ENCODE measurements at places on chromosomes 5 and 9.

- DNase-seq = no peak
These were observed 5.4 kb downstream of the SLC6A18 start for GRCh38 chr5:1230551-1230950.

DNA sequence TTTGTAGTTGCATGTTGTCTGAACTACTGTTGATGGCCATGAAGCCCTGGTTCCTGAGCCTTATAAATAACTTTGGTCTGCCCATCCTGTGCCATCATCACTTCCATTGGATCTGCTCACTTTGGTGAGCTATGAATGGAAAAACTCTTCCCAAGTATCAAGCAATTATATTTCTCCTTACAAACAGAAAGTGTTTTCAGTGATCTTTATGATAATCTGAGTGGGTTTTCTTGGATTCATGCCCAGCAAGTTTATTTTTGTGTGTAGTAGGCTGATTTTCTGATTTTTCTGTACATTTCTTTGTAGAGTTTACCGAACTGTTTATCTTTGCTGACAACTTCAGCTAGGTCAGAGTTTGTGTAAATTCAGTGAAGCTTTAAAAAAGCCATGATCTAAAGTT is 31.0 kb downstream of the CAMK4 start:
- DNase-seq = no peak

- no peak for DNase-seq
These were observed 47.3 kb upstream of the ANXA1 start for GRCh38 chr9:73104342-73104741.

DNA sequence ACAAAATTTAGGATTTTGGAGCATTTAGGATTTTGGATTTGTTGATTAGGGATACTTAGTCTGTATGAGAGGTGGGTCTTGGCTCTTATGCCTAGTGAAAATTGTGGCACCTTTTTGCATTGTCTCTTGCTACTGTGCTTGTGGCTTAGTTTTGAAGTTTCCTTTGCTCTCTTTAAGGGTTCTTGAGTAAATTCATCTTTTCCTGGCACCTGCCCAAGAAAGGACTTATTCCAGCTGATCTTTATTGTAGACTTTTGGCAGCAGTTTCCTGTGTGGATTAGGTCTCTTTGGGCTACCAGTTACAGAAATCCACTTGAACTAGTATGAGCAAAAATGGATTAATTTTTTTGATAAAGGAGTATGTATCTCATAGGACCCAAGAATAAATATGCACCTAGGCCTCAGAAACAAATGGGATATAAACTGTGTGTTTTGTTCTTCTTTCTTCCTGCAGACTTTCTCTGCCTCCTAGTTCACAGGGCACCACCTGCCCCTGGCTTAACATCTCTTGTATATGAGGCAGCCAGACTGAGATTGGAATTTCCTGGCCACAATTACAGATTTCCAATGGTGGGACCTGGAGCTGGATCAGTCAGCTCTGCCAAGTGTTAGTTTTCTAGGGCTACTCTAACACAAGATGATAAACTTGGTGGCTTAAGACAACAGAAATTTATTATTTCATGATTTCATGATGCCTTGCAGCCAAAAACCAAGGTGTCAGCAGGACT is 44.6 kb downstream of the FOCAD start:
- no peak for DNase-seq

DNA sequence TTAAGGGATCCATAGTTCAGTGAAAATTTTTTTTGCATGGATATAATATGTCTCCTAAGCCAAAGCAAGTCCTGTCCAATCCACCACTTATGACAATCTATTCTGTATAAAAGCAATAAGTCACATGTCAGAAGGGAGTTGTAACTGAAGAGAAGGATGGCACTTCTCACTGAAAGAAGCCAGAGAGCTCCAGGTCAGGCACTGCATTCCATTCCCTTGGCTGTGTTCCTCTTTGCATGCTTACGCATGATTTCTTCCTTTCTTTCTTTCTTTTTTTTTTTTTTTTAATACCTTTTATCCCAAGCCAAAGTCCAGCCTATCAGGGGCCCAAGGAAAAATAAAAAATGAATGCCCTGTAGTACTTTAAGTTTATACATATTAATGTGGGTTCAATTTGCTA is 39.8 kb downstream of the MAMDC2 start:
- no peak for DNase-seq

GRCh38 chr5:22614486-22615094 is 238.6 kb downstream of the CDH12 start:
- no peak for DNase-seq

GRCh38 chr5:74433255-74433895 is 207.2 kb downstream of the ENC1 start:
- DNase-seq = no peak

- DNase-seq = no peak
These were observed 80.1 kb downstream of the ITGA1 start for GRCh38 chr5:52867809-52868208.

GRCh38 chr5:128842241-128842640 is 123.0 kb upstream of the SLC27A6 start:
- DNase-seq = no peak

DNA sequence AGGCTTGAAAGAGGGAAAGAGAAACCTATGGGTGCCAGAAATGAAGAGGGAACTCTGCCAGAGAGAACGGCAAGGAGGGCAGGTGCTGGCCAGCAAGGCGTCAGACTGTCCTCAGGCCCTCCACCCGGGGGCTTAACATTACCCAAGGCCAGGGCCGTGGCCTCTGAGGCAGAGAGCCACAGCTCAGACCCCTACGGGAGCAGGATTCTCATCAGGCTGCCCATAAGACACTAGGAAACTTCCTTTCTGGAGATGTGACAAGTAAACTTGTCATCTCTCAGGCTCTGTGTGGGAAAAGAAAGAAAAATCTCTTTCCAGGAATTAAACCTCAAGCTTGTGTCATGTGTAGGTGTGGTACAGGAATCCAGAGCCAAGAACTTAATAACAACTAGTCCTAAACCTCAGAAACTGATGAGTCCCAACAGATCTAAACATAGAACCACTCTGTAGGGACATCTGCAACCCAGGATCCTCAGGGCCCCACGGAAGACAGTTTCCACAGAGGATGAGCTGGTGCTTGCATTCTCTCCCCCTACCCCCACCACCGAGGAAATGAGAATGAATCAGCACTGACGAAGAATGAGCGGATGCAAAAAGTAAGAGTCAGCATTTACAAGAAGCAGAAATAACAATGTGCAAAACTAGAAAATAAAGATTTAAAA is 74.3 kb downstream of the DCP2 start:
- DNase-seq = no peak

- no peak for DNase-seq
These were observed 5.6 kb downstream of the IRX1 start for GRCh38 chr5:3601061-3601710.

GRCh38 chr5:138339464-138339863 is 1.4 kb downstream of the FAM53C start:
- DNase-seq = no peak

- DNase-seq = no peak
These were observed 382 bp upstream of the CDKN2B start for GRCh38 chr9:22009506-22009867.

DNA sequence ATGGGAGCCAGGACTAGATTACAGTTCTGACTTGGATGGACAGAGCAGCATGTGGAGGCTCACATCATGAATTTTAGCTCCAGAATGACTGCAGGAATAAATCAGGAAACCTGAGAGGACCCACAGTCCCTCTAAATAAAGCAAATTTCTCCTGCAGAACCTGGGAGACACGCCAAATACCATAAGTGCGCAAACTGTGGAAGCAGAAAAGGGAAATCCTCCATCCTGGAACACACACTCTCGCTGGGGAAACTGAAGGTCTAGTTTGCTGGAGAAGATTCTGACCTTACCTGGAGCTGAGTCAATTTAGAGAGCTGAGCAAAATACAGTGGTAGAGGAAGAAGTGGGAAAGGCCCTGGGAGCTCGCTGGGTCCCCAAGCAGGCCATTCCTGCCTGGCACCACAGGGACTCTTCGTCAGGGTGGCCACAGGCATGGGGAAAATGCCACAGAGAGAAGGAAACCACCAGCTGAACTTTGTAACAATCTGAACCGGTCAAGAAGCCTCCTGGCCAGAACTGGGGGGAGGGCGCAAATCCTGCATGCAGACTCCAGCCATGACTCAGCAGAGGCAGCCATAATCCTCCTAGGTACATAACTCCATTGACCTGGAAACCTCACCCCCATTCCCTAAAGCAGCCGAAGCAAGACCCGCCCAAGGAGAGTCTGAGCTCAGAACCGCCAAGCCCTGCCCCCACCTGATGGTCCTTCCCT is 390.9 kb downstream of the LRRC70 start:
- no peak for DNase-seq

DNA sequence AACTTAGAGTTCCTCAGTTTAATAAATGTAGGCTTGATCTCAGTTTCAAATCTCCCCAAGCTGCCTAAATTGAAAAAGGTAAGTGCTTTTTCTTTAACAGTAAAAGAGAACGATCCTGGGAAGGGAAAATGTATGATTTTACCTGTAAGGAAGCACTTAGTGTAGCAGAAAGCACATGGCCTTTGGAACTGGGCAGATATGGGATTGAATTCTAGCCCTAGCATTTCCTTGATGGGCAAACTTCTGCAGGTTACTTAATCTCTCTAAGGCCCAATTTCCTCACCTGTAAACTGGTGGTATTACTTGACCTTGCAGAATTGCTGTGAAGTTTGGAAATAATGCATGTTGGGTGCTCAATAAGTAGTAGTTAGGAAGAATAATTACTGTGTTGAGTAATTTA is 11.6 kb downstream of the ANP32B start:
- no peak for DNase-seq

DNA sequence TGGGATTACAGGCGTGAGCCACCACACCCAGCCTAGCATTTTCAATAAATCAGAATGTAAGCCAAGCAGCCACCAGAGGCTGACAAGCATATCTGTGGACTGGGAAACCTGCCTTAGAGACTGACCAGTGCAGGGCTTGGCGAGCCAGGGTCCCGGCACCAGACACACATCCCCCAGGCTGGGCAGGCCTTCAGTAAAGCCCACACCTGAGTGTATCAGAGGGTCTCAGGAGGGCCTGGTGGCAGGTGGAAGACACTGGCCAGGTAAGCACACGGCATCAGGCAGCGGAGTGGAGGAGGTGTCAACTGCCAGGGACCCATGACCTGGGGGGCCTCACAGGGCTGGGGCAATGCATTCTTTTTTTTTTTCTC is 78.3 kb upstream of the IL17B start:
- DNase-seq = no peak

DNA sequence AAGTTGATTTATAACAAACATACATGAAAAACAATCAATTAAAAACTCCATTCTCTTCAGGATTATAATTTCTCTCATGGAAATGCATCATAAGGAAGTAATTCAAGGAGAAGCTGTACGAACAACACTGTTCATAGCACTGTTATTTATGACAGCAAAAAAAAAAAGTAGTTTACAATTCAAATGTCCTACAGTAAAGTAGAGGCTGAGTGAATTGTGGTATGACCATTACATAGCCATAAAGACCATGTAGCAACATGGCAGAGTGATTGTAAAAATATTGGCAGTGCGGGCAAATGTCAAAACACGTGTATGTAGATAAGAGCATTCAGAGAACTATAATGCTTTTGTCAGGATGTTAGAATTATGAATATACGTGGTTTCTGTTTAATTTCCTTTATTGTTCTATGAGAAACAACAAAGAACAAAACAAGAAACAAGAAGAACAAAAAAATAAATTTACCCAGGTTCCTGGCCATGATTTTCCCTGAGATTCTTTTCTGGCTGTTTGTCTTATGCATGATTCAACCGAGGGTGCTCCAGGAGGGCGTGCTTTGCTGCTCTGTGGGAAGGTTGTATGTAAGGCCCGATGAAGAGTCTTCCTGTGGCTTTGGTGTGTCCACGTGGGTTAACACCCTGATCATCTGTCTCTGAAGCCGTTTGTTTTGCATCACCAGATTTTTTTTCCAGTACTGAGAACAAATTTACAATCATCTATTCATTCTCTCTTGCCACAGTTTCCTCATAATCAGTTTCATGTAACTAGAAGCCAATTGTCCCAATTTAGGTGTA is 28.8 kb downstream of the GCNT4 start:
- DNase-seq = no peak

DNA sequence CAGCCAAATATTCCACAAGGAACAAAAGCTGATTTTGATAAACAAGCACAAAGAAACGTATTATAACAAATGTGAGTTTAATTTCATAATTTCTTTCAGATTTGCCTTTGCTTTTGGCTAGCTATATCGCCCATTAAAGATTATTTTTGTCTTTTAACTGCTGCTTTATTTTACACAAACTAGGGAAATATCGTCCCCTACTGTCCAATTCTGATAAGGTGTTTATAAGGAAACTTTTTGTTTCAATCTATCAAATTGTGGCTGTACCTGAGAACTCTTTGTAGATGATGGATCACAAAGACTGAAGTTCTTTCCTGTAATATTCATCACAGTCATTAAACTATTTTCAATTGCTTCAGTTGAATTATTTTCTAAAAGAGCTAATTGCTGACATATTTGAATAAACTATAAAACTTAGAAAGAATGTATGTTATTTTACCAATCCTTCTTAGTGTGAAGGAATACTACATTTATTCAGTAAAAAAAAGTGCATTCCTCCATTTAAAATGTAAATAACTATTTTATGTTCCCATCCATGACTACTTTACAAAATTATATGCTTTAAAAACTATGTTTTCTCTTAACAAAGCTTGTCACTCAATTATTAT is 431.3 kb upstream of the ITGA1 start:
- DNase-seq = no peak

DNA sequence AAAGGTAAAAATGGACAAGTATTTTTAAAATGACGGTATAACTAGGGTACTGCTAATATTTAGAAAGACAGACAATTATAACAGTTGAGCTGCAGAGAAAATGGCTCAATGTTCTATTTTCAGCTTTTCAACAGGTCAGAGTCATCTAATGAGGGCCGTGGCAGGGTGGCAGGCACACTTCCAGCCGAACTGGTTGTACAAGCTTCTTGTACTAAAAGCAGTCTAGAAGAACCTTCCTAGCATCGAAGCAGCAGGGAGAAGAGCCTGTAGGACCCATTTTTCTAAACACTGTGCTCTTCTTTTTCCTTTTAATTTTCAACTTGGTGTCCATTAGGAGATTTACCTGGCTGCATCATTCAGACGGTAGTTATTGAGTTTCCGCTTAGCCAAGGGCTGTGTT is 85.6 kb downstream of the SLC28A3 start:
- DNase-seq = no peak

DNA sequence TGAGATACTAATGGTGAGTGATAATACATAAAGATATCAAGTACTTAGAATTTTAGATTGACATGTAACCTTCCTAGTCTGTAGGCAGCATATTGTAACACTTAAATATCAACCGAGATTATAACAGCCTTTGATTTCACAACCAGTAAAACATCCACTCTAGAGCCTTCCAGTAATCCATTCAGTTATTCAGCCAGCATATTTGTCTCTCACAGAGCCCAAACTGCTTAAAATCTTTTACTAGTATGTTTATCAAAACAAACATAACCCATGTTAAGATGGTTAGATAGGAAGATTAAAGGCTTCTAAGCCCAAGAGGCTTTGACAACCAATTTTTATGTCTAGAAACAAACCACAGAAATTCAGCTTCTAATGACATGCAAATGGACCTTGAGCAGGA is 177.9 kb upstream of the FST start:
- no peak for DNase-seq

DNA sequence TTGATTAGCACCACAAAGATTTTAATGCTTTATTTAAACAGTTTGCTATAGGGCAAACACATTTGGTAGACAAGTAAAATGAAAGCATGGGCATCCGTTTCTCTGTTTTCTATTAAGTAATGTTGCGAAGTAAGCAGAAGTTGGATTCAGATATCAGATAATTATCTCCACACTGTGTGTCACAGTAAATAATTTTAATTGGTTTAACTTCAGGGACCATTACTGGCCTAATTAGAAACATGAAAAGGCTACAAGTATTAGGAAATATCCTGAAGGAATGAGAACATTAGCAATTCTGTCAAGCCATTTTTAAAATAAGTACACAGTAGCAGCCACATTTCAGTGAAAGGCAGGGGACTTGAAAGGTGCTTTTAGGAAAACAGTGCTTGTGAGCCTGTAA is 975.4 kb downstream of the NR2F1-AS1 start:
- no peak for DNase-seq
